ENCODE measurements at places on chromosomes 1 and 21.

DNA sequence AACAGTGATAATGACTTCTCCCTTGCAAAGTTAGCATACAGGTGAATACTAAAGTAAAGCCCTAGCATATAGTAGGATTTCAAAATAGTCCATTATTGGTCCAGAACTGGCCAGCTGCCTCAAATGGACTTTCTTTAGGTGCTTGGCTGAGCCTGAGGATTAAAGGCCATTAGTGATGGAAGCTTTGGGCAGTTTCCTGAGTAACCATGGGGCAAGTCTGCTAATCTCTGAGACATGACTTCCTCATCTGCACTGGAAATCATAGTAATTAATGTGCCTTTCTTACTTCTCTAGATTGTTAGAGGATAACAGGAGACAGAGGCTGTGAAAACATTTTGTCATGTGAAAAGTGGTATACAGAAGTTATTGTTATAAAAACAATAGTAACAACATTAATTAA is 156.5 kb upstream of the UBE2U start:
- DNase-seq = no peak

GRCh38 chr1:228778466-228778865 is 43.2 kb downstream of the RHOU start:
- DNase-seq = no peak

GRCh38 chr1:18716785-18717678 is 86.4 kb downstream of the PAX7 start:
- DNase-seq = no peak

- DNase-seq = no peak
Observed at GRCh38 chr1:74637296-74637695, 36.3 kb downstream of the ERICH3 start.

DNA sequence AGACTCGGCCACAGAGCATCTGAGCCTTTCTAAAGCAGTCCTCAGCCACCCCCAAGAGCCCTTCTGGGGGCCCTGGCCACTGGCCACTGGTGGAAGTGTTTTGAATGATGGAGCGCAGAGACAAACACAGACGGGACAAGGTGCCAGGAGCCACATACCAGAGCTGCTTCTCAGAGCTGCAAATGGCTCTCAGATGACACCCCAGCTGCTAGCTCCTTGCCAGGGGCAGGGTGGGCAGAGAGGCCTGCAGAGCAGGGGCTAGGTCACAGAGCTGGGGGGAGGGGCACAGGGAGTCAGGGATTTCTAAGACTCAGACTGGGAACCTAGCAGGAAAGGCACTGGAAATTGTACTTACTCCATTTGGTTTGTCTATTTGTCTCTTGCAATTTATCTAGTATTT is 30.4 kb downstream of the KCNN3 start:
- no peak for DNase-seq

Data from common myeloid progenitor, CD34-positive (primary cell).